NCI-H524 (cell line): ENCODE measurements at places on chromosomes 13 and 19.

- no peak for DNase-seq
Measured at GRCh38 chr13:51934461-51935087, 72.8 kb downstream of the CCDC70 start.

DNA sequence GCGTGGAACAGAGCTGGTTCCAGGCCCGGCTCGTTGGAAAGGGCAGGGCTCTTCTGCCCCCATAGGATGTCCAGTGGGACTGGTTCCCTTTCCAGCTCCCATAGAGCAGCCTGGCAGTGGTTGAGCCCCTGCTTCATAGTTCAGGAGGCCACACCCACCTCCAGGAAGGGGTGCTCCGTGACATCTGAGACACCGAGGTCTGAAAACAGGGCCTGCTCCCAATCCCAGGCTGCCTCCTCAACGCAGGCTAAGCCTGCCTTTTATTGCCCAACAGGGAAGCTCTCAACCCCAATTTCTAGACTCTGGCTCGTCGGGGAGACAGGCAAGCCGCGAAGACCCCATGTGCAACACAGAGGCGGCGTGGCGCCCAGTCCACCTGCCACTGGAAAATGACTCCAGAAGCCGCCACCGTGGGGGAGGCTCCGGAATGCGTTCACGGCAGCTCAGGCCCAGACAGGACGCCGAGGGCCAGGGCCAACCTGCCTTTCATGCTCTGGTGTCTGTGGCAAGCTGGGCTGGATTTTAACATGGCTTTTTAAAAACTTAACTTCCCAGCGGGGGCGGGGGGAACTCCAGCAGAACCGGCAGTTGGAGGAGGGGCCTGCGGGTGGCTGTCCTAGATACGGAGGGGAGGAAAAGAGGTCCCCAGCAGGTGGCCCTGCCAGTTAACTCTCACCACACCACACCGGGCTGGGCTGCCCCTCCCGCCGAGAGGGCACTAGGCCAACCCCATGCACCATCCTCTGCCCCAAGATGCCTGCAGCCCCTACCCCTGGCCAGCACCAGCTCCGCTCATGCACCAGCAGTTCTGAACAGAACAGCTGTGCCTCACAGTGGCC is 17.9 kb upstream of the TINCR start:
- no peak for DNase-seq

DNA sequence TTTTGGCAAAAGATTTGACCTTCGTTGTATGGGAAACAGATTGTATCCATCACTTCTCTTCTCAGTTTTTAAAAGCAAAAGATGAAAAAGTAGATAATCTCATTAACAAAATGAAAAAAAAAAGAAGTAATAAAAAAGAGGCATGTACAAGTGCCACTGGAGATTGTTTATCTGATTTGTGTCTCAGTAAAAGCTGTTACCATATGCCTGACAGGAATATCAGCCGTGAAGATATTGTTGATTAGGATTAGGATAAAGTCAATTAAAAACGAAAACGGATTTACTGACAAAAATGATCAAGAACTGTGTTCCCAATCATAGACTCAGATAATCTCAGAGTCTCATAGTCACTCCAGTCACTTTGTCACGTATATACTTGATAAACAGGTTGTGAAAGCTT is 842.1 kb upstream of the SLC10A2 start:
- peak; percentile 76 for DNase-seq

- DNase-seq, result no peak
Measured at GRCh38 chr13:74118328-74118727, 15.9 kb downstream of the KLF12 start.

GRCh38 chr13:36848199-36848982 is 29.4 kb downstream of the RFXAP start:
- DNase-seq, result no peak

DNA sequence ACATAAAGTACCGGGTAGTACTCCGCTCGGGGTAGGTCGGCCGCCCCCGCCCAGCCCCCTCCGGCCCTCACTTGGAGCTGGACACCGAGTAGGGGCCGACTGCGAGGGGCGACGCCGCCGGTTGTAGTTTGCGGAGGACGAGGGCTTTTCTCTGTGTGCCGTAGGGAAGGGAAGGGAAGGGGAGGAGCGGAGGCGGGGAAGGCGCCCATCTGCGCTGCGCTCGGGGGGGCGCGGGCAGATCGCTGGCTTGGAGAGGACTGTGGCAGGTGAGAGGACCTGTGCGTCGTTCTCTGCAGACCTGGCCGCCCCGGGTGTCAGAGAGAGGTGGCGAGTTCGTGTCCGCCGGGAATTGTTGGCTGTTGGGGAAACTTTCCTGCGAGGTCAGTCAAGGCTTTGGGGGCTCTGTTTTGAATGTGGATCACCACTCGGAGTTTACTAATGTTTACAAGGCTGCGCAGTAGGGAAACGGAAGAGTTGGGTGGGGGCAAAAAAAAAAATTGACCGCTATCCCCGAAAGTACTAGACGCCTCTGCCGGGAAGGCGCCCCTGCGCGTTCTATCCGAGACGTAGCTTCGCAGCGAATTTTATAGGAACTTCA is 1.4 kb downstream of the ING1 start:
- no peak for DNase-seq

DNA sequence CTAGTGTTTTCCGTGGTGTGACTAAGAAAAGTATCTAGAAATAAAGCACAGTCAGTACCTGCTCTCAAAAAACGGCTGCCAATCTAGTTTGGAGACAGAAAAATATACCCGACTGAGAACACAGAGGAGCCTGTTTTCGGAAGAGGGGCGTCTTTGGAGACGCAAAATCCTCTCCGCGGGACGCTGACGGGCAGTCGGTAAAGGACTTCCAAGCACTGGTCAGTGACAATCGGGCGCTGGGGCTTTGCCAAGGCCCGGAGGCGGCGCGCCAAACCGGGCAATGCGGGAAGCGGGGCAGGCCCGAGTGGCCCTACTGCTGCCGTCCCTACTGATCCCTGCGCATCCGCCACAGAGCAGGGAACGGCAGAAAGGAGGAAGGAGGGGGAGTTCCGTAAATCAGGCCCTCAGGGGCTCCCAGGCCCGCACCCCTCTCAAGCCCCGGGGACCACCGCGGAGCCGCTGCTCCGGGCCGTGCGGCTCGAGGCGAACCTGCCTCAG is 588 bp upstream of the DPY19L3 start:
- DNase-seq, result peak; percentile 53

DNA sequence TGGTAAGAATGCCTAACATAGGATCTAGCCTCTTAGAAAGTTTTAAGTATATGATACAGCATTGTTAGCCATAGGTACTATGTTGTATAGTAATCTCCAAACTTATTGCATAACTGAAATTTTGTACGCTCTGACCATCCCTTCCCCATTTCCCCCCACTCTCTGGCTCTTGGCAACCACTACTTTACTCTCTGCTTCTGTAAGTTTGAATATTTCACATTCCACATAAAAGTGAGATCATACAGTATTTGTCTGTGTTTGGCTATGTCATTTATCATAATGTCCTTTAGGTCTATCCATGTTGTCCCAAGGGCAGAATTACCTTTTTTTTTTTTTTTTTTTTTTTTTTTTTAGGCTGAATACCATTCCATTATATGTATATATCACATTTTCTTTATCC is 396.9 kb downstream of the DLEU7 start:
- DNase-seq, result no peak

DNA sequence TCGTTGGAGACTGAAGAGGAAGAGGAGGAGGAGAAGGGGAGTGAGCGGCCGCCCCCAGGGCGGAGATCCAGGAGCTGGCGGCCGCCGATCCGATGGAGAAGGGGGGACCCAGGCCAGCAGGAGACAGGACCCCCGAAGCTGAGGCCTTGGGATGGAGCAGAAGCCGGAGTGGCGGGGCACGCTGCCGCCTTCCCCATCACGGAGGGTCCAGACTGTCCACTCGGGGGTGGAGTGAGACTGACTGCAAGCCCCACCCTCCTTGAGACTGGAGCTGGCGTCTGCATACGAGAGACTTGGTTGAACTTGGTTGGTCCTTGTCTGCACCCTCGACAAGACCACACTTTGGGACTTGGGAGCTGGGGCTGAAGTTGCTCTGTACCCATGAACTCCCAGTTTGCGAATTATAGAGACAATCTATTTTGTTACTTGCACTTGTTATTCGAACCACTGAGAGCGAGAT is 1.8 kb downstream of the GADD45B start:
- no peak for DNase-seq

- no peak for DNase-seq
Measured at GRCh38 chr19:41441321-41441945, 1.5 kb upstream of the ERICH4 start.

DNA sequence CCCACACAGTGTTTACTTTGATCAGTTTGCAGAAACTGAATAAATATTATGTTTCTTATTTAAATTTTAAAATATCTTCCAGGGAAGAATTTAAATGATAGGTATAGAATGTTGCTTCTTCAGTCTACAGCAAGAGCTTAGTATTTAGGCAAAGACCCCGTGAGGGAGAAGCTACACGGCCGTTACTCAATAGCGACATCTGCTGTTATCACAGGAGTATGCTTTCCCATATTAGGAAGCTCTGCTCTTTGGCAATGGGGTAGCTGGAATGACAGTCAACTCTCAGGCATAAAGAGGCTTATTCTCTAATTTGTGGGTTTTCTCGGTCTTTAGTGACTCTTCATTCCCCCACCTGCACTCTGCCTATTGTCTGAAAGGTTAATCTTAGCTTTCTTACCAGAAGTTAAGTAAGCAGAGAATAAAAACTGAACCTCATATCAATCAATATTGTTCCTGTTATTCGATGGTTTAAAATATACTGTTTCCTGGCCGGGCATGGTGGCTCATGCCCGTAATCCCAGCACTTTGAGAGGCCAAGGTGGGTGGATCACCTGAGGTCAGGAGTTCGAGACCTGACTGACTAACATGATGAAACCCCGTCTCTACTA is 13.2 kb upstream of the LHFPL6 start:
- DNase-seq, result peak; percentile 70

GRCh38 chr13:45224176-45224575 is 23.3 kb upstream of the KCTD4 start:
- no peak for DNase-seq

DNA sequence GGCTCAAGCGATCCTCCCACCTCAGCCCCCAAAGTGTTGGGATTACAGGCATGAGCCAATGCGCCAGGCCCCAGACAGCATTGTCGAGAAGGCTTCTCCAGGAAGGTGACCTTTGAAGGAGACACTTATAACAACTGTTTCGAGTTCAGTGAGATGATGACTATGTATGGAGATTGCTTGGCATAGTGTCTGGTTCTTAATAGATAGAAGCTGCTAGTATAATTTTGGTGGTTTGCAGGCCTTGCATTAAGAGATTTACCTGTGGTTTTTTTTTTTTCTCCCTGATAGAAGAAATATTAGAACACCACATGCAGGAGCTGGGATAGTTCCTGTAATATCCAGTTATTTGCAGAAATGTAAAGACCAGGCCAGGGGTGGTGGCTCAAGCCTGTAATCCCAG is 3.7 kb downstream of the MARCHF2 start:
- no peak for DNase-seq

GRCh38 chr13:106566641-106567473 is 1.1 kb downstream of the ARGLU1 start:
- peak; percentile 40 for DNase-seq
